Amniotic epithelial cell (primary cell): ENCODE measurements at places on chromosomes 4 and X.

- peak; percentile 1 for DNase-seq
These were observed at the start of gene TRO for GRCh38 chrX:54920610-54921426. Gene TRO (plus strand): TSS chrX:54920824. CDS start chrX:54922247, 1,423 bp downstream.

DNA sequence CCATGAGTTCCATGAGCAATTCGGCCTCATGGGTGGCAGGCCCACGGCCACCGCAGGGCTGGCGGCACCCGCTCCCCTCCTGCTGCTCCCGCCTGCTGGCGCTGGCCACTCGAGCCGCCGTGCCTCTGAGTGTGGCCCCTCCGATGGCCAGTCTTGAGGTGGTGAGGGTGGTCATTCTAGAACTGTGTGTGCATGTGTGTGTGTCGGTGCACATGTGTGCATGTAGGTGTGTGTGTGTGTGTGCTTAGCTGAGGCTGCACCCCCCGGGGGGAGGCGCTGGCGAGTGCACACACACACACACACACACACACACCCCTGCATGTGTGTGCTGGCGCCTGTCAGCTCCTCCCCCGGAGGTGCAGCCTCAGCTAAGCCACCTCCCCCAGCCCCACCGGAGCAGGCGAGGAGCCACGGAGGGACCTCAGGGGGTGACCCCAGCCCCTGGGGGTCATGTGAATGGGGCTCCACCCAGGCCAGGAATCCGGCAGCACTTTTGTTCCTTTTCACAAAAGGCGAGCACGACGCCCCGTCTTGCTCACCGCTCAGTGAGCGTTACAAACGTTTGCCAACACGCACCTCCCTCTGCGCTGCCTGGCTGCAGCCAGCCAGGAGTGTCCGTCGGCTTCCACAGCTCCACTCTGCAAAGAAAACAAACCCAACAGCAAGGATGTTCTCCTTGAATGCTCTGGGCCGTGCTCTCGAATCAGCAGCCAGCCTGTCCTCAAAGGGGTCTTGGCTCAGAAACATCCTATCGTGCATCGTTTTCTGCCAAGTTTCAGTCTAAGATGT, 29.9 kb downstream of the FGFRL1 start:
- DNase-seq = peak; percentile 24

- no peak for DNase-seq
These were observed 414.9 kb upstream of the PITX2 start for GRCh38 chr4:111037591-111038360.

DNA sequence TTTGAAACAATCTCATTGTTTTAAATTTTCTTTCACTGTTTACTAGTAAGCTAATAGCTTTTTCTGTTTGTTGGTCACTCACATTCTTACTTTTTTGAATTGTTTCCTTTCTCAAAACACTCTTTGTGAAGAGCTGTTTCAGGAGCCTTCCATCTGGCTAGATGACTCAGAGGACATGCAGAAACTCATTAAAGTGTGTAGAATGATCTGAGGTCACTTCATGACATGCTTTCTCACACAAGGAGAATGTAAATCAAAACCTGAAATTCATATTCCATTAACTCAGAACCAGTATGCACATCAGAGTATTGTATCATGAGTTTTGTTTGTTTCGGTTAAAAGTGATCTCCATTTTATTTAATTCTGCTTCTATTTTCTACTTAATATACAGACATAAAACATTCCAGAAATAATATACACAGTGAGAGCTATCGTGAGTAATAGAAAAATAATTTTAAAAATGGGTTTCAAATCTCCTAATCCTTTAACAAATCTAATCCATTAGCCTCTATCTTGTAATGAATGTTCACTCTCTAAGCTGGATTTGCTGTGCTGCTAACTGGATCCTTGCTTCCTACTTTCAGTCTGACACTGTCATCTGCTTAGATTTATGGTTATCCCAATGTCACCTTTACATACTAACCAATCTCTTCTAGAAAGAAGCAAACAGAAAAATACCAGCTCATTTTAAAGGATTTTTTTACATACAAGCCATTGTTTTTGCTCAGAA, 449.6 kb downstream of the FSTL5 start:
- DNase-seq = peak; percentile 83

- DNase-seq = peak; percentile 49
These were observed 97.4 kb downstream of the COL4A5 start for GRCh38 chrX:108537005-108537404.

GRCh38 chr4:5203993-5204310, 152.7 kb downstream of the STK32B start:
- DNase-seq = no peak

DNA sequence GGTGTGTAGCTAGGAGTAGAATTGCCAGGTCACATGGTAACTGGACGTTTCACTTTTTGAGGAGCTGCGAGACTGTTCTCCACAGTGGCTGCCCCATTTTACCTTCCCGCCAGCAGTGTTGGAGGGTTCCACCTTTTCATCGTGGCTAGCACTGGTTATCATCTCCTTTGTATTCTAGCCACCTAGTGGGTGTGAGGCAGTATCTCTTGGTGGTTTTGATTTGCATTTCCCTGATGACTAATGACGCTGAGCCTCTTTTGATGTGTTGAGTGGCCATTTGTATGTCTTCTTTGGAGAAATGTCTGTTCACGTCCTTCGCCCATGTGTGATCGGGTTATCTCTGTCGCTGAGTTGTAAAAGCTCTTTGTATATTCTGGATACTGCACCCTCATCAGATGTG, 10.6 kb downstream of the ABCD1 start:
- DNase-seq = no peak

- DNase-seq = peak; percentile 87
These were observed 39.0 kb downstream of the STX18 start for GRCh38 chr4:4502694-4503311.

GRCh38 chrX:43018031-43018430, 240.1 kb upstream of the PPP1R2C start:
- DNase-seq = peak; percentile 45

DNA sequence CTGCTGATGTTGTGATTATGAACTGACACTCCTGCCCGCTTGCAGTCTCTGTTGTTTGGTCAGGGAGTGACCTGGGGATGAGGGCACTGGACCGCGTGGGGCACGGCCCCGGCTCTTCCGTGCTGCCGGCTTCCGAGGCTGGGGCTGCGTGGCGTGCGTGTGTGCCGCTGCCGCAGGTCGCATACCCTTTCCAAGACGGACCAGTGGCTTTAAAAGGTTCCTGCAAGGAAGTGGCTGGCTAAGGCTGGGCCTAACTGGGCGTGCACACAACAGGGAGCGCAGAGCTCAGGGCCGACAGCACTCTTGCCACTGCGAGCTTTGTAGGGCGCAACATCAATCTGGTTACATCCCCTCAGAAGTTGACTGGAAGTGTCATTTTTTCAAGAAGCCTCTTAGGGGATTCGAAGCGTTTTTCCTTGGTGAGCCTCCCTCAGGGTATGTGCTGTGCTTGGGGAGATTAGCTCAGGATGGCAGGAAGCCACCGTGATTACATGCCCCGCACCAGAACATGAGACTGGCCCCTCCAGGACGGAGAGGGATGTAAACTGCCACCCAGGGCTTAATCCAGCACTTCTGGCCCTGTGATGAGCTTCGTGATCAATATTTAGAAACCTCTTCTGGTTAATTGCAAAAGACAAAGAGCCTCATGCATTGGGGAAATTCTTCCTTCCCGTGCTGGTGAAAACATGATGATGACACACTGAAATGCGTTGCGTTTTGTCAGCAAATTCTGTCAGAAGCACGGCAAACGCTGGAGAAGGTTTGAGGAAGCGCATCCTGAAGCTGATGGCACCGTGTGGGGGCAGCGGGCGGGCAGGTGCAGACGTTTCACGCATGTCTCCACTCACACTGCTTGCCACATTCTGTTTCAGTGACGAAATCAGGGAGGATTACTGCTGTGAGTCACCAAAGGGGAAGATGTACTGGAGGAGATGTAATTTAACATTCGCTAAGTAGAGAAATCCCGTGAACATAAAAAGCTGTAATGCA, 11.1 kb downstream of the MAEA start:
- peak; percentile 98 for DNase-seq

GRCh38 chr4:17877661-17878060, 66.9 kb downstream of the NCAPG start:
- peak; percentile 43 for DNase-seq

DNA sequence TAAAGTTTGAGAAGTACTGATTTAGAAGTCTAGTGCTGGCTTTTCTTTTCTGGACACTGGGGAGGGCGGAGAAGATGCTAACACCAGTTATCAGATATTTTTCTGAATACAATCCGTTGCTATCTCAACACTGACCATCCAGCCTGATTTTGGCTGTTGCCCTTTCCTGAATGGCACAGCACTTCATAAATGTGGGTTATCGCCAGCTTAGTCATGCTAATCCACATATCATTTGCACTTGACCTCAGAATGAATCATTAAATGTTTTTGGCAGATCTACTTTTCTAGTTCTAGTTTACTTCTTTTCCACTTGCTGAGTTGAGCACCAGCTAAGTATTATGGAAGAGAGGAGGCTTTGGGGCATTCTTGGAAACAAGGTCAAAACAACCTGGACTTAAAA, 60.8 kb upstream of the ESX1 start:
- DNase-seq = peak; percentile 86

- no peak for DNase-seq
These were observed 738.0 kb upstream of the PITX2 start for GRCh38 chr4:111360906-111361305.

GRCh38 chr4:54659313-54659712, 1.6 kb downstream of the KIT start:
- peak; percentile 3 for DNase-seq

DNA sequence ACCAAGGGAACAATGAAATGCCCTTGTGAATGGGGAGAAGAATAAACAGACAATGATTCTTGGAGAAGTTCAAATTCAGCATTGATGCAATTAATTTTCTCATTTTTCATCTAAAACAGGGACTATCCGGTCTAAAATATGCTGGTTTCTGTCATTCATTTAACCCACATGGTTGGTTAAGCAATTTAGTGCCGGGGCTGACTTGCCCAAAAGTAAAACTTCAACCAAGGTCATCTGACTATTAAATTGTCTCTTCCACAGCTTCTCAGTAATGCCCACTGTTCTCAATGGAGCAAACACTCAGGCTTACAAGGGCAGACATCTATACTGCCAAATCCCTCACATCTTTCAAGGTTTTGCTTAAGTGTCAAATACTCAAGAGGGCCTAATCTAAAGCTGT, 51.3 kb downstream of the ANXA10 start:
- no peak for DNase-seq

GRCh38 chrX:119325456-119325855, 73.7 kb upstream of the SLC25A43 start:
- DNase-seq = no peak

DNA sequence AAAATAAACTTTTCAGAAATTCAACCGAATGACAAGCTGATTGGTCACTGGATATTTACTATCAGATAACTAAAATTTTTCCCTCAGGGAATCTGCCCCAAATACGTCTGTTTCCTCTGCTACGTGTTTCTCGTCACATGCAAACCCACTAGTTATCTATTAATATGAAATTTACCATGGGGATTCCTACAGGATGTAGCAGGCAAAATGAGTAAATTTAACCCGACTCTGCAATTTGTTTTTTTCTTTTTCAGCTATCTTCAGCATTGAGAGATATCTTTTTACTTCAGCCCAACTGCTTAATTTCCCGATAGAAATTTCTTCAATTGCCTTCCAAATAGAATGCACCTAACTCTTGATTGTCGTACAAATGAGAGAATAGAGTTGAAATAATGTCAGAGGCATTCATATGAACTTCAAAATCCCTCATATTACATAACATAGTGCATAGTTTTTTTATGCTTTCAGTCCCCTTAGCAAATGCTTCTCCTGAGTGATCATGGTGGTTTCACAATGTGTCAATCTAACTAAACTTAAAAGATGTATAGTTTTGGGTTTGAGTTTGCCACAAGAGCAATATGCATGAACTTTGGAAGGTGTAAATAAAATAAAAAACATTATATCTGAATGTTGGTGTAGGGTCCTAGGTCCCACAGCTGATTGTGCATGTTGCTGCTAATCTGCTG, 913.1 kb upstream of the GRIA3 start:
- DNase-seq = no peak

GRCh38 chr4:151443752-151444151, 34.8 kb downstream of the FHIP1A start:
- no peak for DNase-seq

GRCh38 chrX:98514032-98514431, 1630.3 kb downstream of the RPA4 start:
- no peak for DNase-seq

DNA sequence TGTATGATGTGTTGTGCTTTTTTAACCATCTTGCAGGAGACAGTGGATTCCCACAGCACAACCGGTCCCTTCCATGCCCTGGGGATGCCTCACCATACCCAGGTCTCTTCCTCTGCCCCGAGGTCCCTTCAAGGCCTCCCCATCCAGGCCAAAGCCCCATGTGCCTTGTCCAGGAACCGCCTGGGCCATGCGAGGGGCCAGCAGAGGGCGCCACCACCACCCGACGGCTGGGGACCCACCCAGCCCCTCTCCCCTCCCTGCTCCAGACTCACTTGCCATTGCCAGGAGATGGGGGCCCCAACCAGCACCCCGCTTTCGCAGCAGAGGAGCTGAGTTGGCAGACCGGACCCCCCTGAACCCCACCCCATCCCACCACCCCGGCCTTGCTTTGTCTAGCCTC, 485.5 kb downstream of the TRAM1L1 start:
- no peak for DNase-seq

GRCh38 chr4:5477613-5478012, 230.7 kb downstream of the EVC2 start:
- DNase-seq = no peak

DNA sequence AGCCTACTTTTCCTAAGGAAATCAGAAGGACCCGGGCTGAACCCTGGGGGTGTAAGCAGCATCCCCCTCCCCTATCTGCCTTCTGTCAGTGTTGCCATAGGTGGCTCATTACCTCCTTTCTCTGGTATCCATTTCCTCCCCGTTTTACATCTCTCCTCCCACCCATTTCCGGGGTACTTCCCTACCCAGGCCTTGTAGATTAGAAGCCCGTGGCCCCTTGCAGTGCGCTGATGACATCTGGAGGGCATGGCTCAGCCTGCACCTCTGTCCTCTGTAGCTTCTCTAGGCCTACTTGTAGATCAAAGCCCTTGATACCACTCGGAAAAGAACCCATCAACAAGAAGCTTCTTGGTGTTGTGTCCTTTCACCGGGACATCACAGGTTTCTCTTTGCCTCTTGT, 71.8 kb downstream of the NBDY start:
- no peak for DNase-seq

DNA sequence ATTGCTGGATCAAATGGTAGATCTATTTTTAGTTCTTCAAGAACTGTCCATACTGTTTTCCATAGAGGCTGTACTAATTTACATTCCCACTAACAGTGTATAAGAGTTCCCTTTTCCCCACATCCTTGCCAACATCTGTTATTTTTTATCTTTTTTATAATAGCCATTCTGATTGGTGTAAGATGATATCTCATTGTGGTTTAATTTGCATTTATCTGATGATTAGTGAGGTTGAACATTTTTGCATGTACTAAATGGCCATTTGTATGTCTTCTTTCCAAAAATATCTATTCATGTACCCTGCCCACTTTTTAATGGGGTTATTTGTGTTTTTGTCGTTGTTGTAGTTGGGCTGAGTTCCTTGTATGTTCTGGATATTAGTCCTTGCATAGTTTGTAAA, 35.4 kb upstream of the PRKG2 start:
- DNase-seq = no peak

DNA sequence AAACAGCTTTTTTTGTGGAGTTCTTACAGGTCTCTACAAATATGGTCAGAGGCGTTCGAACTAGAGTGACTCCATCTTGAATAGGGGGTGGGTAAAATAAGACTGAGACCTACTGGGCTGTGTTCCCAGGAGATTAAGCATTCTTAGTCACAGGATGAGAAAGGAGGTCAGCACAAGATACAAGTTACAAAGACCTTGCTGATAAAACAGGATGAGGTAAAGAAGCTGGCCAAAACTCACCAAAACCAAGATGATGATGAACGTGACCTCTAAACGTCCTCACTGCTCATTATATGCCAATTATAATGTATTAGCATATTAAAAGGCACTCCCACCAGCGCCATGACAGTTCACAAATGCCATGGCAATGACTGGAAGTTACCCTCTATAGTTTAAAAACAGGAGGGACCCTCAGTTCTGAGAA, 42.8 kb upstream of the SPP1 start:
- DNase-seq = peak; percentile 65
